Myocyte (in vitro differentiated cells): ENCODE measurements at places on chromosomes 5 and 9.

- DNase-seq: no peak
Observed at GRCh38 chr5:113235884-113236283, 198.9 kb downstream of the TSSK1B start.

- DNase-seq: no peak
Observed at GRCh38 chr9:29564564-29564963, 1991.3 kb upstream of the C9orf72 start.

DNA sequence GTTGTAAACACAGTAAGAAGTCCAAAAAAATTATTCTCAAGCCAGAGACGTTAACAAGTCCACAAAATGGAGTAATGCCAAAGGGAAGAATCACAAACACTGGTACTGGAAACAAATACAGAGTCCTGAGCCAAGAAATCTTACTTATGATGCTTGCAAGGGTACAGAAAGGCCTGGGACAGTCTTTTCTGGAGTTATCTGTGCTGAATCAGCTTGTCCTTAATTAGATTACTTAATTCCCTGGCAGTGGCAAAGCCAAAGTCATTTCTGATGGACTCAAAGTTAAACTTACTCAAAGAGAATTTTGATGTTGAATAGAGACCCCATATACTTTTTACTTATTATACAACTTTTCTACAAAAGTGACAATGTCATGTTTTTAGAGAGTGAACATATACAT lies 610.5 kb upstream of the ITGA1 start:
- DNase-seq: no peak

DNA sequence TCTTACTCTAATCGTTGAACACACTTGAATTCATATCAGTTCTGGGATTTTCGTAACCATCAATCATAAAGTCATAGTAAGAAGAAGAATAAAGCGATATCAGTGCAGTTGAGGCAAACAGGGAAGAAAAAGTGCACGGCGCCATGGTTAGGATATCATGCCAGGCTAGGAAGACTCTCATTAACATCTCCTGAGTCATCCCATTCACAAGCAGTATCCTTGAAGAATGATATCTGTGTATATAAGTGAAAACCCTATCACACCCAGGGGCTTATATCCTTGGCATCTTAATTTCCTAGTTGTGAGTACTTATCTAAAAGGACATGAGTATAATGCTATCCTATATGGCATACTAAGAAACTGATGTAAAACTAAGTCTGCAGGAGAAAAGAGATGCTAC lies 38.6 kb downstream of the NFIB start:
- DNase-seq: no peak

DNA sequence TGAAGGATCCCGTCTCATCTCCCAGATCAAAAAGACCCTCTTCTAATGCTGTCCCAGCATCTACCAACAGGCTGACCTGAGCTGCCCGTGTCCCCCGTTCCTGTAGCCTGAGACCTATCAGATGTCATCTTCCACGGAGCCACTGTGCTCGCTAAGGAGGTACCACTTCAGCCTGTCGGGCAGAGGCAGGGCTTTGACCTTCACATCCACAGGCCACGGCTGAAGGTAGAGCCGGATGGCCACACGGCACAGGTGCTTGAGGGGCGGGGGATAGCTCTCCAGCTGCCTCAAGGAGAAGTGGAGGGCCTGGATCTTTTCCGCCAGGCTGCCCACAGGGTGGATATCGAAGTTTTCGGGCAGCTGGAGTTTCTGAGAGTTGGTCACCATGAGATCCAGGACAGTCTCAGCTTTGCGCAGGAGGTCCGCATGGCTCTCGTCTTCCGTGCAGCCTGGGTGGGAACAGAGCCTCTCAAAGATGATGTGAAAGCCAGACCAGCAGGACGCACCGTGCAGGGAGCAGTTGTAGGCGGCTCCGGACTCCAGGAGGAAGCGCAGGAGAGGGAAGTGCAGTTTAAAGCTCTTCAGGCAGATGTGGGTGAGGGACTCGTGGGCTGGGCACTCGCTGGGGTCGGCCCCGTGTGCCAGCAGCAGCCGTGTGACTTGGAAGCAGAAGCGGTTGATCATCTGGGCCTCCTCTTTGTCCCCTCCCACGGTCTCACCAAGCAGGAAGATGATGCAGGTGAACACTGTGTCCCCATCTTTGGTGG lies 4.1 kb downstream of the ASB6 start:
- no peak for DNase-seq

DNA sequence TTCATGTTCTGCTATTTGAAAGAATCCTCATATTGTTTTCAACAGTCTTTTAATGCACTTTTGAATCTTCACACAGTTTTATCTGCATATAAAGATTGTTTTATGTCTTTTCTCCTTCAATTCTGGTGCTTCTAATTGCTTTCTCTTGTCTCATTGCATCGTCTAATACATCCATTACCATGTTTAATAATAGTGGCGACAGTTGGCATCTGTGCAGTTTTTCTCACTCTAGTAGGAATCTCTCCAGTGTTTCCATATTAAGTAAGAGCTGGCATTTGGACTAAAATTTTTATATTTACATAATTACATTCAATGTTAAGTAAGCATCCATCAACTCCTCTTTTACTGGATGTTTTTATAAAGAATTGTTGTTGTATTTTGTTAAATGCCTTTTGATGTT lies 49.9 kb downstream of the ADCY2 start:
- no peak for DNase-seq

DNA sequence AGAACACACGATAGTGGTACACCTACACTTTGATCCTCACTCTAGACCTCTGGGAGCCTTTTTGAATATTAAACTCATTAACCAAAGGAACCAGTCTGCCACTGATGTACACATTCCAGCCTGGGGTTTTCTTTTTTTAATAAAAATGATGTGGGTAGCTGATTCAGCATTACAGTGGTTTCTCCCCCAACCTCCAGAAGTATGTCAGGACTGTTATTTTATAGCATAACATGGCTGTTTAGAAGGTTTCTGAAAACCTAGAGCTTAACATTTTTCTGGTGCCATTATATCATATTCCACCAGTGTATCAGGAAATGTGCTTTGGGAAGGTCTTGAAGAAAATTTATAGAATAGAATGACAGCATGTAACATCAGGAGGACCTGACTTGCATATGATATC lies 540.9 kb upstream of the WWC1 start:
- DNase-seq: no peak

- DNase-seq: no peak
Observed at GRCh38 chr5:5066276-5067186, 73.6 kb upstream of the ADAMTS16 start.

DNA sequence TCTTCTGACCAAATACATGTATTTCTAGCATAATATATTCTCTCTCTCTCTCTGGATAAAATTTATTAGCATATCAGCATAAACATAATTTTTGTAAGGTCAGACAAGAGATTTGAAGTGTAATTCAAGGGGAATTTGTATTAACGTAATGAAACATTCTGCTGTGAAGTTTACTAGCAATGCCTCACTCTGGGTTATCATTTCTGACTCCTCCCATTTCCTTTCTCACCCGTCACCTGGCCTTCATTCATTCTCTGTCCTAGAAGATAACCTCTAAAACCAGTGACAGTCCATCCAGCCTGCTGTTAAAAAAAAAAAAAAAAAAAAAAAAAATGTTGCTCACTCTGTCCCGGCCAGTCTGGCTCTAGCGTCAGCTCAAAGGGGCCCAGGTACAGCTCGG lies 27.1 kb downstream of the GRAMD2B start:
- no peak for DNase-seq

DNA sequence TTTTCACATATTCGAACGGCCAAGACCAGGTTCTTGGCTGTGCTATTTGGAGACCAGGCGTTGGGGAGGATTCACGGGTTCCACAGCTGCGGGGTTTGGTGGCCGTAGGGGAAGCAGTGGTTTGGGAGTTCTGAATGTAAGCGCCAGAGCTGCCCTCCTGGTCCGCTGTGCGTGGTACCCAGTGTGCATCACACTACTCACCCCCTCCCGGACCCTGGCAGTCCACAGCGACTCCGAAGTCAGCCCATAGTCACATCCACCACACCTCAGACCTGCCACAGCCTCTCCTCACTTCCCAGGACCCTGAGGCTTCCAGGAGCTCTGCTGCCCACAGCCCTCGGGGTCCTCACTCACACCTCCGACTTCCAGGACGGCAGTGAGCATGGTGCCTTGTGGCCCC lies 26.8 kb downstream of the AMBP start:
- no peak for DNase-seq

DNA sequence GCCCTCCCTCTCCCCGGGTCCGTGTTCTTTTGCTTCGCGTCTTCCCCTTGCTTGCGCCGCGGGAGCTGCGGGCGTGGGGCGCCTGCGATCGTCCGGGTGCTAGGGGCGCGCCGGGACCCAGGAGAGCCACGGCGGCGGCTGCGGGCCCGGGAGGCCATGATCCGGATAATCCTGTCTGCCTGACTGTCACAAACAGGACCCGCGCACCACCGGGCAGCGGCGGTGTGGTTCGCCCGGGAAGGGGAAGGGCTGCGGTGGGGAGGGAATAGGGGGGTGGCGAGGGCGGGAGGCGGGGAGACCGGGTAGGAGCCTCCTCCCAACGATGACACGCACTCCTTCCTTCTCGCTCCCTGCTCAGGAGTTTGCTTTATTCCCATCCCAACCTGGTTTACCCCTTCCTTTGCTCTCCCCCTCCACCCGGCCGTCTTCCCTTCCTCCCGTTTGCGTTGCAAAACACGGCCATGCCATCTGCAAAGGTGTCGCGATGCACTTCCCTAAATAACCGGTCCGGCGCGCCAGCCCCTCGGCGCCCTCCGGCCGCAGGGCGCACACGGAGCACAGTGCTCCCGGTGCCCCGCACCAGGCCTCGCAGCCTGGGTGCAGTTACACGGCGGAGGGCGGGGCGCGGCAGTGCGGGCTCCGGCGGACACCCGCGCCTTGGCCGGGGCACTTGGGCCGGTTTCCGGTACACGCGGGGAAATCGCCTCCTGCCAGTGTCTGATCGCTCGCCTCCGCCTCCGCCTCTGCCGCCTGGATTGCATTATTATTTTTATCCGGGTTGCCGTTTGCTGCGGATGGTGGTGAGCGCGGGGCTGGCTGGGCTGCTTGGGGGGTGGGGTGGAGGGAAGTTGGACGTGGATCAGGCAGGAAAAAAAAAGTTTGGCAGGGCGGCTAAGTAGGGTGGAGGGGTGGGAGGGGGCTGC lies 1.5 kb downstream of the SMARCA2 start:
- peak; percentile 73 for DNase-seq

GRCh38 chr5:56386046-56386445 lies 152.9 kb upstream of the ANKRD55 start:
- no peak for DNase-seq

GRCh38 chr9:95874303-95874988 lies 1.0 kb upstream of the ERCC6L2 start:
- DNase-seq: peak; percentile 19

GRCh38 chr5:124839371-124839998 lies 93.0 kb upstream of the ZNF608 start:
- DNase-seq: peak; percentile 41

DNA sequence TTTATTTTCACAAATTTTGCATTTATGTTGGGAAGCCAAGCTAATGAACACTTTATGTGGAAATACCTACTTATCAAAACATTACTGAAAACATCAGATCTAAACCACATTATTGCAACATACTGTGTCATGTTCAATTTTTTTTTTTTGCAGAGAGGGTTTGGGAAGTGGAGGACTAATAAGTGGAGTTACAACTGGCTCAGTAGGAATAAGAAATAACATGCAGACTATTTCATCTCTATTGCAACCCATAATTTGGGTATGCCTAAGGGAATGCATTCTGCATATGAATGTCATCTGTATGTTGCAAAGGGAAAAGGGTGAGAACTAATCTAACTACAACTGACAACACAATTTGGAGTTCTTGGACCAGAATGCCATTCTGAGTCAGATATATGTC lies 41.8 kb downstream of the APC start:
- DNase-seq: peak; percentile 13

GRCh38 chr9:20442461-20443319 lies 179.6 kb downstream of the MLLT3 start:
- DNase-seq: peak; percentile 80

DNA sequence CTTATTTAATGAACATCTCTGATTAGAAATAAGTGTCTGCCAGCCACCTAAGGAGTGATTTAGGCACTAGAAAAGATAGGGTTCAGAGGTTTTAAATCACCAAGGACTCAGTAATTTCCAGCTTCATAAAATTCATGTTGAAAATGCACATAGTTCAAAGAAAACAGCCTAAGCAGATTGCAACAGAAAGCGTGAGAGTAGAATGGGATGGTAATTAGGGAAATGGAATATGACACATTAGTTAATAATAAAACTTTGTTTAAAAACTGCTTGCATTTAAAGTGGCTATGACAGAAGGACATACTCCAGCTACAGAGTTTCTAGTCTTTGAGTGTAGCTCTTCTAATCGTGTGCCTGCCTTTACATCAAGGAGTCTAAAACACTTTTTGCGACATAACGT lies 490.8 kb downstream of the TLE4 start:
- no peak for DNase-seq

DNA sequence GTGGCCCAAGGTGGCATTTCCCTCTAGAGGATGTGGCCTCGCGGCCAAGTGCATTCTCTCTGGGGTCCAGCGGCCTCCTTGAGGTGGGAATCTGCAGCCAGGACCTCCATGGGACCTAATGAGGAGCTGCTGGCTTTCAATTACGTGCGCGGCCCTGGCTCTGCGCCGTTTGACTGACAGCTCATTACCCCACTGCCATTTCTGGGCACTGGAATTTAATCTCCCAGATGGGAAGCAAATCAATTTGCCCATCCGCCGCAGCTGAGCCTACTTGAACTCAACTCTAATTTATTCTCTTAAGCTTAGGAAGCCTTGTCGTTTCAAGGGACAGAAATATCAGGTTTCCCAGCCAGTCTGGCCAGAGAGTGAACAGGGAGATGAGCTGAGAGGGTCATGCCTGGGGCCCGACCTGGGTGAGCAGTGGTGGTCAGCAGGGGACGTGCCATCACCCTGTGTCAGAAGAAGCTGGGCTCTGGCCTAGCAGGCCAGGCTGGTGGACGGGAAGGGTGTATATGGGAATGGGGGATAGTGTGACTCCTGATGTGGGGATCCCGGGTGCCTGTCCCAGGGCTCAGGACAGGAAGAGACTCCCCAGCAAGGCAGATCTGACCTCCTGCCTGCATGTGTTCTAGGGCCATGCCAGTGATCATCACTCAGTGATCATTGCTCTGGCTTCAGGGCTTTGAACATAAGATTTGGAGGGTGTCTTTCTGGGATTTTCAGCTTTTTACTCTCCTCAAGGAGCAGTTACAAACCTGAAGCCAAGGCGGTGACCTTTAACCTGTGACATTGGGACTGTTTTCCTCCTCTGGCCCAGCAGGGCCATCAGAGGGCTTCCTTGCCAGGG lies 69.7 kb downstream of the MACROH2A1 start:
- no peak for DNase-seq

DNA sequence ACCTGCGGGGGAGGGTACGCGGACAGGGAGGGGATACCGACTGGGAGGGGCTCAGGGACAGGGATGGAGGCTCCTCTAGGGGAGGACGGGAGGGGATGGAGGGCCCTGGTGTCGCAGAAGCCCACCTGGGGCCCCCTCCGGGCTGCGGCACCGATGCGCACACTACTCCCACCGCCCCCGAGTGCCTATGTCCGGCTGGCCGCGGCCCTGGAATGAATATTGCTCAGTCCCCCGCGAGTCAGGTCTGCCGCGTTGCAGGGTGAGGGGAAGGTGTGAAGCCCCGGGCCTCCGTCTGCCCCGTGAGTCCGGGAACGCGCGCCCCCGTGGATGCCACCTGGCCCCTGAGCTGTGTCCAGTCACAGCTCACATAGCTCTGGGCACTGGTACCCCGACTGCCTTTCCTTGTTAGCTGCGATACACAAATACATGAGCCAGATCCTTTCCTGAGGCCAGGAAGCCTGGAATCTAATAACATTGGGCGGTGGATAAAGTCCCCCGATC lies 44.5 kb upstream of the PRSS3 start:
- no peak for DNase-seq

GRCh38 chr5:173726846-173727557 lies 110.6 kb upstream of the BOD1 start:
- no peak for DNase-seq
